ENCODE measurements at places on chromosomes 7 and 10.
A peak's percentile ranks its signal among the peaks of the same experiment; 100 is the strongest.

GRCh38 chr10:127024685-127025435, 119.6 kb downstream of the DOCK1 start:
- peak; percentile 44 for DNase-seq

GRCh38 chr7:115356139-115356746, 434.3 kb downstream of the MDFIC start:
- DNase-seq, result peak; percentile 8

- no peak for DNase-seq
Observed at GRCh38 chr7:25813381-25813780, 338.6 kb upstream of the NFE2L3 start.

DNA sequence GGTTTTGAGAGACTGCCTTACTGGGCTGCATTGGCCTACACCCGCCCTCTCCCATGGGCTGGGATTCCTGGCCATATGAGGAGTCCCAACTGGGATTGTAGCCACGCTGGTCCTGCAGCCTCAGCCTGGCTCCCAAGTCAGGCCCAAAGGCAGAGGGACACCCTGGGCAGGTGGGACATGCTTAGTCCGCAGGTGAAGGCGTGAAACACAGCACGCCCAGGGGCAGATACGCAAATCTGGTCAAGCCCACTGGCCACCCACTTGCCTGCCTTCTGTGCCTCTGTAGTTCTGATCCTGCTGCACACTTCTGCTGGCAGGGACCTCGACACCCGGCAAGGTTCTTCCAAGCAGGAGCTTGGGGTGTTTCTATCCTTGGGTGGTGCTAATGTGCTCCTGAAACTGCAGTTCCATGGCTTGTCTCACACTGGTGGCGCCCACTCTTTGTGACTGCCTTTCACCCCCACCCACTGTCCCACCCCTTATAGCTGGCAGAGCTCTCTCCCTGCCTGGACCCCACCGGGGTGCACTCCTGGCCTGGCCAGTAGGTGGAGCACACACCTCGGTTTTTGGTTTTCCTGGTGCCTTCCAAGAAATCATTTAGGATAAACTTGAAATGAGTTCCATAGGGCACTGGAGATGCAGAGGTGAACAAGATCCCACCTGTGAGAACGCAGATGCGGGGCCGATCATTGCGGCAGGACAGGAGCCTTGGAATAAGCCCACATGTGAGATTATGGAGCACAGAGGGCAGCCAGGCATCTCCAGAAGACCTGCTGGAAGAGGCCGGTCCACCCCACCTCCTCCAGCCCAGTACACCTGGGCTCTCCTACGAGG, 47.9 kb downstream of the MKI67 start:
- peak; percentile 87 for DNase-seq

- DNase-seq, result no peak
Observed at GRCh38 chr10:24306507-24306875, 97.6 kb downstream of the KIAA1217 start.

GRCh38 chr7:158473221-158473620, 114.4 kb downstream of the PTPRN2 start:
- DNase-seq, result no peak

DNA sequence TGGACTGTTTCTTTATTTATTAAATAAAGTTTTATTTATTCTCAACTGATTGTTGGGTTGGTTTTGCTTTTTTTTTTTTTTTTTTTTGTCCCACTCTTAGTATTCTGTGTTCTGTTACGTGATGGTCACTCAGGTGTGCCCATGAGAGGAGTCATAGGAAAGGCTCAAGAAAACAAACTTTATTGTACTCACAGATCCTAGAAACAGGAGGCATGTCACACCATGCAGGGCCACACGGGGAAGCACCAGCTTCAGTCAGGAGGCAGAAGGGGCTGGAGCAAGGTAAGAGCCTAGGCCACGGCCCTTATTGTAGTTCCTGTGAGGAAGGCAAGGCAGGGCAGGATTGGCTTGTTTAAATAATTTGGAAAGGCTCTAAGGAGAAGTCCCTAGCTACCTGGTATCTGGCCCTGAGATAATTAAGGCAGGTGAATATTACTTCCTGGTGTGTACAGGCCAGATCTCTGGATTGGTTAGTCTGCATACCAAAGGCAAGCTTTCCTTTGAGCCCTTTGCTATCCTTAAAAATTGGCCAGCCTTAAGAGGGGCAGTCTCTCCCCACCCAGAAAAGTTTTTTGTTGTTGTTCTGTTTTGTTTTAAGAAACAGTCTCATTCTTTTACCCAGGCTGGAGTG, 8.3 kb downstream of the ATOH7 start:
- DNase-seq, result no peak

GRCh38 chr10:4129866-4130477, 345.0 kb upstream of the KLF6 start:
- DNase-seq, result no peak

- no peak for DNase-seq
Observed at GRCh38 chr10:44458671-44459413, 73.9 kb upstream of the CXCL12 start.

GRCh38 chr10:90866050-90866598, 5.7 kb upstream of the RPP30 start:
- DNase-seq, result no peak

DNA sequence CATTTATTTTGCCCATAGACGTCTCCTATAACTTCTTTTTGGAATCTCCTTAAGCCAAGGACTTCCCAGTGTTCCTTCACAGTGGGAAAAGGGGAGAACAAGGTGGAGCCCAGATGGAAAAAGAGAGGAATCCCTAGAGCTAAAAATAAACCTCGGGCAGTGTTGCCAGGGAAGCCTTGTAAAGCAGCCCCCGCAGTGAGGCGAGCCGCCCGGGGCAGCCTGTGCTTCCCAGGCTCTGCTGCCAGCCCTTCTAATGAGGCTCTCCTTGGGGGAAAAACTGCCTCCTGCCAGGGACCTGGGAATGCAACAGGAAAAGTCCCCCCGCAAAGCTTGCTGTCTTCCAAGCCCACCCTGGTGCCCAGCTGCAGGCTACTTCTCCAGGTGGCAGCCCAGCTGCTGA, 71.7 kb downstream of the SH3PXD2A start:
- DNase-seq, result no peak
